ENCODE measurements at places on chromosomes 6 and 20.

GRCh38 chr20:18414140-18414539, 52.7 kb downstream of the DZANK1 start:
- DNase-seq, result no peak

DNA sequence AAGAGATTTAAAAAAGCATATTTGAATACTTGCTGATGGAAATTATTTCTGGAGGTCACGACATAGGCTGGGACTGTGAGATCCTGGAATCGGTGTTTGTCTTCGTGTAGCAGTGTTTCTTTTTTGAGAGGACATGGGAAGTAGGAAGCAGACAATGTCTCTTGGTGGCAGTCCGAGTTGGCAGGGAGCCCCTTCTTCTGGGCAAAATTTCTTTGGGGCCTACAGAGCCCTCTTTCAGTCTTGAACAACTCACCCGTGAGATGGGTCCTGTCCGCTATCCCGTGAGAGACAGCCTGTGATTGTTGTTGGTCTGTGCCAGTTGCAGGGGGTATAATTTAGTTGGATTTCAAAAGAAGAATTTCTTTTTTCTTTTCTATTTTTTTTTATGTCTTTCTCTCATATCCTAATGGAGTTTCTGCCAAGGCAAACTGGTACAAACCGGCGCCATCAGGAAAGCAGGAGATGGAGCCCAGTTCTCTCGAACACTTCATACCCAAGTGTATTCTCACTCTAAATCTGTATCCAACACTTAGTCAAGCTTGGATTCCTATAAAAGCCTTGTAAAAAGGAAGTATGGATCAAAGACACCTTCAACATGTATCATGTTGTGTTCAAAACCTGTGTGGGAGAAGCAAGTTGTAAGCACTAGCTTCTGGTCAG, 785.1 kb downstream of the MAFB start:
- no peak for DNase-seq

GRCh38 chr6:75107913-75108312, 97.9 kb downstream of the COL12A1 start:
- DNase-seq, result no peak

DNA sequence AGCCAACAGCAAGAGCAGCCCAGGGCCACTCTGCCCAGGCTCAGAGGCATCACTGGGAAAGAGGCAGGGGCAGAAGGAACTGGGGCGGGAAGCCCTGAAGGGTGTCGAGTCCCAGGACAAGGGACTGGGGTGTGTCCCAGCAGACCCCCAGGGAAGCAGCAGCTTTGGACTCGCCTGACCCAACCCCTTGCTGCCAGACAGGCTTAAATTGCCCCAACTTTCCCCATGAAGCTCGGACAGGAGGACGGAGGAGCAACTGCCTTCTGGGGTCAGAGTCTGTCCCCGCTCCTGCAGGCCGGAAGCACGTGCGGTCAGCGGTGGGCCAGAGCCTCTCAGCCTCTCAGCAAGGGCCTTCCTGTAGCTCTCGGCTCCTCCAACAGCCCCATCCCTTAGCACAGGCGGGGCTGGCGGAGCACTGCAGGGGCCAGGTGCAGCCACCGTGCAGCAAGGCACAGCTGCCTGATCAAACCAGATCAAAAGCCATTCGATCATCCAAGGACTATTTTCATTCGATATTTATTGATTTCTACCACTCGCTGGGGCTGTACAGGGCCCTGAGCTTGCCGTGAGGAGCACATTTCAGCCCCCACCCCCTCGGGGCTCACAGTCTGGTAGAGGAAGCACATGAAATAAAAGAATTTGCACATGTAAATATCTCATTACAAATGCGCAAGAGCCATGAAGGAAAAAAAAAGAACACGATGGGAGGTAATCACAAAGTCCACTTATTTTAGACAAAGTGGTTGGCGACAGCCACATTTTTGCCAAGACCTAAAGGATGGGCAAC, 31.8 kb upstream of the STX16 start:
- no peak for DNase-seq

GRCh38 chr6:80522576-80522975, 416.1 kb downstream of the BCKDHB start:
- DNase-seq, result no peak

- DNase-seq, result no peak
These were observed 42.5 kb downstream of the SESN1 start for GRCh38 chr6:109052018-109052651.

DNA sequence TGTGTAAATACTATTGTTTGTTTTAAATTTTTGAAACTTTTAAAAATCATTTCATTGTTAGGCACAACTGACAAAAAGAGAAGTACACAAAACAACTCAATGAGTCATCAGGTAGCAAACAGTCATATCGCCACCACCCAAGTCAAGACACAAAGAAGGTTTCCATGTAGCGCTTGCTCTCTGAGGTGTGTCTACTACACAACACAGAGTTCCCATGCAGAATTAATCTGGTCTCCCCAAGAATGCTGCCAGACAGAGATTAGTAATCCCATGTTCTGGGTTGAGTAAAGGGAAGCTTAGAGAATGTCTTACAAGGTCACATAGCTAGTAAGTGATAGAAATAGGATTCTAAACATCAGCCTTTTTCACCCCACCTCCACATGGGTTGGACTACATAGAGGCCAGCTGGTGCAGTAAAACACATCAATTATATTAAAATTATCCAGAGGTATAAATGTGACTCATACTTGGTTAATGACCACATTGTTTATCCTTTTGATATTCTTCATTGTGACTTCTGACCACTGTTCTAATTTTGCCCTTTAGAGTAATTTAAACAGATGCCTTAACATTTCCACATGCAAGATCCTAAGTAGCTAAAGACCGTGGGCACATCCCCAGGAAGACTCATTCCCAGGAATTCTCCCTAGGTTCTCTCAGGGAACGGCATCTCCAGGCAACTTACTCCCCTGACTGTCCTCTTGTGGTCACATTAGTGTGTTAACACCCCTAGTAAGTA, 413.5 kb downstream of the PRKN start:
- DNase-seq, result no peak

- DNase-seq, result no peak
These were observed 44.9 kb downstream of the GJA10 start for GRCh38 chr6:89939144-89939543.

DNA sequence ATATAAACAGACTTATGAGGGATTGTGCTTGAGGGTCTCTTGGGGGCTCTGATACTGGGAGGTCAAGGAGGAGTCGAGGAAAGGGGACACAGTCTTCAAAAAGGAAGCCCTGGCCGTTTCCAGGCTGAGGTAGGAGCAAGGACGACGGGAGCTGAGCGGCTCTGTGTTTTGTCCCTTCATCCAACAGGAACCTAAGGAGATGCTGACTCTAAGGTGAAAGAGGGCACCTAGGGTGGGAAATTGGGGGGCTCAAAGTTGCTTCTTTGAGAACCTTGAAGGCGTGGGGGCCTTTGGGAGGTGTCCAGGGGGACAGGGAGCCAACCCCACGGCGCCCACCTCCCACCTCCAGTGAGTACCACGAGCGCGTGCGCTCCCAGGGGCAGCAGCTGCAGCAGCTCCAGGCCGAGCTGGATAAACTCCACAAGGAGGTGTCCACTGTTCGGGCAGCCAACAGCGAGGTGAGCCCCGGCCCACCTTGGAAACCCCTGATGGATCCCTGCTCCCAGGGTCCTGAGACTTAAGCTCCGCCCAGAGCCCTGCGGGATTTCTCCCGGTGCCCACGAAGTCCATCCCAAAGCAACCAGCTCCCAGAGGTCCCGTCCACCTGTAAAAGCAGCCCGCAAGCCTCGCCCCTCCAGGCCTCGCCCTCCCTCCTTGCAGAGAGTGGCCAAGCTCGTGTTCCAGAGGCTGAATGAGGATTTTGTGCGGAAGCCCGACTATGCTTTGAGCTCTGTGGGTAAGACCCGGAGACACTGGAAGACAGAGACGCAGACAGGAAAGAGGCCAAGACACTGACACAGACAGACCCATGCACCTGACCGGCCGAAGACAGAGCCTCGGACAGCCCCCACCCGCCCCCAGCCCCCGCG, 2.9 kb downstream of the SPAG4 start:
- DNase-seq, result no peak

GRCh38 chr20:24560571-24561491, 91.4 kb downstream of the SYNDIG1 start:
- DNase-seq, result no peak

- no peak for DNase-seq
These were observed 15.2 kb downstream of the RPP21 start for GRCh38 chr6:30360139-30360538.

DNA sequence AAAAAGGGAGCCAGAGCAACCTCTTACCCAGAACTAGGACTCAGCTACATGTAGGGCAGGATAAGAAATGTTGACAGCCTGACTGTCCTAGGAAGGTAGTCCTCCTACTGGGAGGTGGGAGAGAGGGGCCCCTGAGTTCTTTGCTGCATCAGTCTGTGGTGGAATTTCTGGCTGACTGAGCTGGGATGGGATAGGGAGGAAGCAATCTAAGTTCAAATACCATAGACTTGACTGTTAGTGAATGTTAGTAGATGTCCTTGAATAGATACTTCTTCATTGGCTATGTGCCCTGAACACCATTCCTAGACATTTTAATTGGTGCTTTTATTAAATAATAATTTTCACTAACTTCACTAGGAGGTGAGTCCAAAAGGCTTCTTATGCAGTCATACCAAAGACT, 1343.6 kb upstream of the CITED2 start:
- no peak for DNase-seq

DNA sequence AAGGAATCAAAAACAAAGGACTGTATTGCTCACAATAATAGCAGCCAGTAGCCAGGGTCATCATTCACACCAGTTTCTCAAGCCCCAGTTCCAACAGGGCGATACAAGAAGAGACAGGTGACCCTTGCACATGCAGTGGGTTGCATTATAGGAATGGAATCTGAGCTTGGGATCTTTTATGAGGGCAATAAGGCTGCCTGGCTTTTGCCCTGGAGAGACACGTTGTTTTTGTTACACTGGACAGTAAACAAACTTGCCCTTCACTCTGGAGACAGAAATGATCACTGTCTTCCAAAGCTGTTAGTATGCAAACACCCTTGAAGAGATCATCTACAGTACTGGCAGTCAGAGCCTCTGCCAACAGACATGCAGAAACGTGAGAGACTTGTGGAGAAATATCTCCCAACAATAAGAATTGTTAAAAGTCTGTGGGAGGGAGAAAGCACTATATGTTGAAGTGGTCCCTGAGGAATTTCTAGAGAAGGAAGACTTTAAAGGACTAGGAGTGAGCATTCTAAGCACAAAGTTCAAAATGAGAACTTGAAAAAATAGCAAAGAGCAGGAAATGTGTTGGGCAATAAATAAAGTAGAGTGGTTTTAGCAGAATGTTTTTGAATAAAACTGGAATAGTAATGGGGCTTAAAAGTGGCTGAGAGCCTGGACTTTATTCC, 6.2 kb upstream of the COL12A1 start:
- no peak for DNase-seq

DNA sequence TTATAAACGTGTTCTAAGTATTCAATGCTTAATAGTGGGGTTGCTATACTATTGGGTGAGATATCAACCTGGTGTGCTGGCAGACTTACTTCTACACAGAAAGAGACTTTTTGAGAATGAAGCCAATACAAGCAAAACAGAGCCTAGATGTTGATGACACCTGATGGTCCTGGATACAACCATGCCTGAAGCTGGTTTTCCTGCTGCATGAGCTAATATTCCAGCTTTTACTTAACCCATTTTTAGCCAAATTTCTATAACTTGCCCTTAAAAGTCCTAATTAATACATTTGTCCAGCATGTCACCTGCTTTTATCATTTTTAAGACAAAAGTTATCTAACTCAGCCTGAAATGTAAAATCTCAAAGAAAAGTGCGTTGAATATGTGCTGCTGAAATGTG, 86.2 kb downstream of the PFDN4 start:
- no peak for DNase-seq

DNA sequence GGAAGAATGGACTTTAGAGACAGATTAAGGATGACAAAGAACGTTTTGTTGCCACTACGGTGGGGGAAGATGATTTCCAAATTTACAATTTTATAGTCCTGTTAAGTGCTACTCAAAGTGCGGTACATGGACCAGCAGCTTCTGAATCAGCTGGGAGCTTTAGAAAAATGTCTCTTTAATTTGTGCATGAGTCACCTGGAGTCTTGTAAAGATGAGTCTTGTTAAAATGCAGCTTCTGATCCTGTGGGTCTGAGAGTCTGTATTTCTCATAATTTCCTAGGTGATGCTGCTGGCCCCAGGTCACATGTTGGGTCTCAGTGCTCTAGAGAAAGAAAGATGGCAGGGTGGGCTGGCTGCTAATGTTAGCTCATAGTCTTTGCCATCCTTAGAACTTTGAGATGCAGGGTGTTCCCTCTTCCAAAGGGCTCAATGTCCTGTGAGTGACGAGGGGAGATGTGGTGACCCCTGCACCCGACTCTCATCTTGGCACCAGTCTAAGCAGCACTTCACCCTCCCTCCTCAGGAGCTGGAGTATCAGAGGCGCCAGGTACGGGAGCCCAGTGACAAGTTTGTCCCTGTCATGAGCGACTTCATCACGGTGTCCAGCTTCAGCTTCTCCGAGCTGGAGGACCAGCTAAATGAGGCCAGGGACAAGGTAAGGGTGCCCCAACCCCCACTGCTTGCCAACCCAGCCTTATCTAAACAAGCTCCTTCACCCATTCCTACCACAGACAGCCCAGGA, 34.5 kb downstream of the MOCS1 start:
- no peak for DNase-seq

GRCh38 chr6:118514689-118515088, 33.4 kb upstream of the PLN start:
- no peak for DNase-seq

DNA sequence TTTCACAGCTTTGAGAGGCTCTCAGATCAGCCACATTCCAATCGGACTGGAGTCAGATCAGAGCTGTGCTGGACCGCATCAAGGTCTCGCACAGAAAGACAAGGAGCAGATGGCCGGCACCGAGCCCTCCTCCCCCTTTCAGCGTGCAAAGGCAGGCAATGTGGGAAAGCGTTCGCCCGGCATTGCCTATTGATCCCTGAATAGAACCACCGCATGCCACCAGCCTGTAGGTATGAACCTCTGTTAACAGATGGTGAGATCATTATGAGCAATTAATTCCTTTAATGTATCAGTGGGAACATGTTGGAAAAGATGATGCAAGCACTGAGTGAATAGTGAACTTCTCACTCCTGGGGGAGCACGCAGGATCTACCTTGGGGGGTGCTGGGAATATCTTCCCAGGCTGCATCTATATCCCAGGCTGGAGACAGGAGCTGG, 117.5 kb upstream of the ID4 start:
- no peak for DNase-seq

- DNase-seq, result no peak
These were observed 585.6 kb downstream of the UTRN start for GRCh38 chr6:144870782-144871181.

- no peak for DNase-seq
These were observed 15.1 kb upstream of the BAK1 start for GRCh38 chr6:33595001-33595846.

DNA sequence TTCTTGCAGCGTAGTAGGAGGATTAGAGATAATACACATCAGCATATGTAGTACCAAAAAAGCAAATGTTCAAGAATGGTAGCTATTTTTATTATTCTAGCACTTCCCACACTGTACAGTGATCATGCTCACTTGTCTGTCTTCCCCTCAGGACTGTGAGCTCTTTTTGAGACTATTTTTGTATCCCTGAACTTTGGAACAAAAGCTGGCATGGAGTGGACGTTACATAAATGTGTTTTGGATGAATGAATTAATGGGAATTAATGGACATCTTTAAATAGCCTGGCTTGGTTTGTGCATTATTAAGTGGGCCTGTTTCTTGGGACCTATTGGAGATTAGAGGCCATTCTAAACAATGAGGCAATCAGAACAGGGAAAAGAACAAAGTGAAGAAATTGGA, 243.7 kb downstream of the CD83 start:
- no peak for DNase-seq

All from left hindlimb (tissue), 1 donor.